ENCODE measurements at places on chromosomes 1 and 21.
A peak's percentile ranks its signal among the peaks of the same experiment; 100 is the strongest.

GRCh38 chr1:241660424-241660972 lies 8.4 kb downstream of the WDR64 start:
- H3K27ac ChIP-seq: no peak overlapping the region
- no peaks in the 10 kb centered on the region for H3K4me1 ChIP-seq
- H3K27me3 ChIP-seq: no peaks in the 10 kb centered on the region
- no peak overlapping the region for H3K4me3 ChIP-seq
- no peak for DNase-seq

DNA sequence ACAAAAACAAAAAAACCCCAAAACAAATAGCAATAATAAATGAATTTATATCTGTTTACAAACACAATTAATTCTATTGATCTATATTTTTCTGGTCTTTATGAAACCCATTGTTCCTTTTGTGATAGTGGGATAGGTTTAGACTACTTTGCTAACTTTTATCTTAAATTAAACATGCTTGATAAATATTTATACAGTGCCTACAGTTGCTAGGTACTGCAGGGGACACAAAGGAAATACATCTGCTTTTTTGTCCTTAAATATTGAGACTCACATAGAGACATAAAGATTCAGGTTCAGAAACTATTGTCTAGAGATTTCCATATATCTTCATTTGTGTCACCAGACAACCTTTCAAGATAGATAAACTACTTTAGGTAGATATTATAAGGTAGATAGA lies 8.5 kb upstream of the DNAH14 start:
- H3K4me3 ChIP-seq: no peak overlapping the region
- no peaks in the 10 kb centered on the region for H3K36me3 ChIP-seq
- H3K4me1 ChIP-seq: no peaks in the 10 kb centered on the region
- H3K27ac ChIP-seq: no peak overlapping the region

DNA sequence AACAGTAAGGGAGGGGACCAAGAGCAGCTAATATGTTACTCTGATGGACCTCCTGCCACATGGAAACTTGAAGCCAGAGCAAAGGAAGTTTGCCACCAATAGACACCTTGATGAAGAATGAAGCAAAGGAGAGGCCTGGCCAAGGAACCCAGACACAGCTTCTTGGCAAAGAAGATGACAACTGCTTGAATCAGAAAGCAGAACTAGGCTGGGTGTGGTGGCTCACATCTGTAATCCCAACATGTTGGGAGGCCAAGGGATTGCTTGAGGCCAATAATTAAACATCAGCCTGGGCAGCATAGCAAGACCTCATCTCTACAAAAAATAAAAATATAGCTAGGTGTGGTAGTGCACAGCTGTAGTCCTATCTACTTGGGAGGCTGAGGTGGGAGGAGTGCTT lies 31.7 kb upstream of the CAPZB start:
- DNase-seq: no peak
- no peak overlapping the region for H3K27ac ChIP-seq
- H3K27me3 ChIP-seq: no peaks in the 10 kb centered on the region
- no peaks in the 10 kb centered on the region for H3K4me1 ChIP-seq
- no peaks in the 10 kb centered on the region for H3K36me3 ChIP-seq
- no peak overlapping the region for H3K4me3 ChIP-seq

GRCh38 chr1:171434717-171435346 lies 50.5 kb upstream of the PRRC2C start:
- no peaks in the 10 kb centered on the region for H3K4me1 ChIP-seq
- H3K27me3 ChIP-seq: no peaks in the 10 kb centered on the region
- no peak for DNase-seq
- peak overlapping the region; percentile 55 for H3K27ac ChIP-seq
- no peak overlapping the region for H3K4me3 ChIP-seq

DNA sequence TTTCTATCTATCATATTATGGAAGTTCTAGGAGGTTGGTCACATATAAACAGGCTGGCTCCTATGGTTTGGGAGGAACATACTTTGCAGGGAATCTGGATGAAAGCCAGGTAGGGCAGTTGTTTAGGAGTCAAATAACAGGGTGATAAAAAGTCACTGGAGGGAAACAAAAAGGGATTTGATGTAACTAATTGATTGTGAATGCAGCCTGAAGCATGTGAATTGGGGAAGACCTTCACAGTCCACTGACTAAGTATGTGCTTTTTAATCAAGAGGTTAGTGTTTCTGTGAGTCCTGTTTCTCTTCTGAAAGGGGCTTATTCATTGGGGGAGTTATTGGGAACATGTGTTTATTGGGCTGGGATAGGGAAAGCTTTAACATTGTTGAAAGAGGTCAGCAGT lies 41.3 kb downstream of the HMCN1 start:
- H3K4me1 ChIP-seq: no peaks in the 10 kb centered on the region
- no peaks in the 10 kb centered on the region for H3K36me3 ChIP-seq
- H3K27me3 ChIP-seq: no peaks in the 10 kb centered on the region
- H3K27ac ChIP-seq: no peak overlapping the region
- no peak for DNase-seq
- H3K4me3 ChIP-seq: no peak overlapping the region

- no peaks in the 10 kb centered on the region for H3K36me3 ChIP-seq
- no peak for DNase-seq
- no peaks in the 10 kb centered on the region for H3K27me3 ChIP-seq
Measured at GRCh38 chr1:29498126-29499103, 262.1 kb downstream of the PTPRU start.
